Stimulated activated CD8-positive, alpha-beta memory T cell treated with anti-CD3 and anti-CD28 coated beads, Interleukin-4, amount 100 ng/mL, for 24 hours (primary cell): ENCODE measurements at places on chromosomes 12 and 14.

GRCh38 chr12:53338017-53338416 is 1.9 kb upstream of the SP7 start:
- no peak for DNase-seq

- no peak for DNase-seq
Observed at GRCh38 chr12:85733221-85733840, 102.9 kb downstream of the RASSF9 start.

GRCh38 chr14:58805057-58805456 is 167.3 kb downstream of the DACT1 start:
- DNase-seq = no peak

GRCh38 chr12:45298721-45299692 is 83.1 kb downstream of the ANO6 start:
- no peak for DNase-seq

GRCh38 chr12:24012528-24012927 is 63.1 kb upstream of the SOX5 start:
- DNase-seq = no peak

- no peak for DNase-seq
Observed at GRCh38 chr12:109449845-109450532, 27.1 kb downstream of the KCTD10 start.

GRCh38 chr12:76311796-76312195 is 36.4 kb downstream of the BBS10 start:
- no peak for DNase-seq

GRCh38 chr12:92403210-92404175 is 257.8 kb upstream of the BTG1 start:
- DNase-seq = peak; percentile 31

DNA sequence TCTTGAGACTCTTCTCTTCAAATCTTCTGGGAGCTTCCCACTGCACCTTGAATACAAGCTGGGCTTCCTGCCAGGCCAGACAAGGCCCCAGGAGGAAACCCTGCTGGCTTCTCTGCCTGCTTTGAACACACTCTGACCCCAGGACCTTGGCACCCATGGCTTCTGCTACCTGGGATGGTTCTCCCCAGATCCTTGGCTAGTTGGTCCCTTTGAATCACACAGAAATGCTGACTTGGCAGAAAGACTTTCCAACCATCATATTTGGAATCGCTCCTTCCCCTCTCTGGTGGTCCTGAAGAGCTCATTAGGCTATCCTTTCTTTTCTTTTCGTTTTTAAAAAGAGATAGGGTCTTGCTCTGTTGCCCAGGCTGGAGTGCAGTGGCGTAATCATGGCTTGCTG is 132.7 kb downstream of the RBM19 start:
- no peak for DNase-seq

GRCh38 chr14:80902608-80903007 is 38.9 kb downstream of the CEP128 start:
- DNase-seq = no peak

- DNase-seq = no peak
Observed at GRCh38 chr14:98444077-98444476, 827.9 kb downstream of the BCL11B start.

- no peak for DNase-seq
Observed at GRCh38 chr12:39300799-39301198, 142.1 kb downstream of the KIF21A start.

GRCh38 chr12:127559349-127560040 is 707.5 kb upstream of the TMEM132C start:
- peak; percentile 9 for DNase-seq

DNA sequence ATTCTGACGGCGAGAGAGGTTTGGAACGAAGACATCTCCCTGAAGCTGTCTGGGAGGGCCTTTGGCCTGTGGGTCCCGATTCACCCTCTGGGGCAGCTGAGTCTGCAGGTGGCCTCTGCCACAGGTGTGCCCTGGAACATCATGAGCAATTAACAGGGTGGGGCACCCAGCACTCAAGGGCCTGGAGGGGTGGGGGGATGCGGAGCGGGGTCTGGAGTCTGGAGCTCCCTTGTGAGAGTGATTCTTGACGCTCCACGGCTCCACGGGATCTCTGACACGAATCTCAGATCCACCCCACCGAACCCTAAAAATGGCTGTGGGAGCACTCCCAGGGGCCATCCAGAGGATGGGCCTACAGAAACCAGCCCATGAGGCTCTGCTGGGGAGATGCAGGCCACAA is 8.3 kb downstream of the ITPK1 start:
- no peak for DNase-seq

DNA sequence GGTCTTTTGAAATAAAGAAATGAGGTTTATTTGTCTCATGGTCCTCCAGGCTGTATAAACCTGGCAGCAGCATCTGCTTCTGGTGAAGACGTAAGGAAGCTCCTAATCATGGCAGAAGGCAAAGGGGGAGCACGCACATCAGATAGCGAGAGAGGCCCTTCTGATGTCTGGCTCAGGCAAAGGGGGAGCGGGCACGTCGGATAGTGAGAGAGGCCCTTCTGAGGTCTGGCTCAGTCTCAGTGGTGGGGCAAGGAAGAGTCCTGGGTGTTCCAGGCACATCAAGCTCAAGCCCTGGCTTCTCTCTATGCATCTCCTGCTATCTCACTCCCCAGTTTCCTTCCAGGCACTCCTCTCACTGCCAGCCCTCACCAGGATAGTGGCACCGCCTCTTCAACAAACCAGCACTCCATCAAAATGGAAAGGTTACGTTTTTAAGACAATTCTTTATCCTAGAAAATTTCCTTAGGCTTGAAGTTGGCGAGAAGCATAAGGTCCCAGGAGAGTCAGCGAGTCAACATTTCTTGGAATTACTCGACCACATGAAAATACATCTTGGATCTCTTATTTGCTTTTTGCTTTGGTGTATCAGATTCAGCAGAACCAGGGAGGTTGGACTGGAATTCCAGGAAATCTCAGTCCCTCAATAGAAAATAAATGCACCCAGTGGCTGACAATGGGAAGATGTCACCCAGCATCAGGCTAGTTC is 189.6 kb upstream of the TMEM132C start:
- no peak for DNase-seq

DNA sequence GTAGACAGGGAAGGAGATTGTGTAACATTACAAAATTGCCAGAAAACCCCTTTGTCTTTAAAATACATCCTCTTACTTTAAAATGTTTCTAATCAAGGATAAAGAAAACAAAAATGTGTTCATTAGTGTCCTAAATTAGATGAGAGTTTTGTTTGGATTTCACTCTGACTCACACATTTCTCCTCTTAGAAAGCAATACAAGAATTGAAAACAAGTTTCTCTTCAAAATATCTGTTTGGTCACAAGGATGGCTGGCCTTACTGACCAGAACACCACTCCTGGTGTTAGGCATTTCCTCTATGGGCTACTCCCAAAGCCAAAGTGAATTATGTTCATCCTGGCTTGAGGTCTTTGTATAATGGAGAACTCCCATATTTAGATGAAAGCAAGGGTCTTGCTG is 6.4 kb downstream of the GUCY2C start:
- DNase-seq = no peak

DNA sequence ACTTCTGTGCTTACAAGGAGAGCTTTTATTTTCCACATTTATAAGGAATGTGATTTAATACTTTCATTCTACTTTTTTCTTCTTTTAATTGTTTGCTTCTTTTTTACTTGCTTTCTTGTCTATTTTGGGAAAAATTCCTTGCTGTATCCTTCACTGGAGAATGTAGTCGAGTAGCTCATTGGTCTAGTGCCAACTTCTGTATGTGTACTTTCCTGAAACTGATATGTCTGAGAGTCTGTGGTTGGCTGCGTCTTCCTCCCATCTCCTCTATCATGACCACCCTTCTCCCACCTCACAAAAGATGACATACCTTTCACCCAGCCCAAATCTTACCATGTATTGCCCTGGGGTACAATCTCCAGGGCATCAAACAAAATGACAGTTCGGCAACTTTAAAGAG is 51.8 kb downstream of the MSRB3 start:
- DNase-seq = no peak
